CD8-positive, alpha-beta T cell (primary cell): ENCODE measurements at places on chromosomes 12 and 14.

DNA sequence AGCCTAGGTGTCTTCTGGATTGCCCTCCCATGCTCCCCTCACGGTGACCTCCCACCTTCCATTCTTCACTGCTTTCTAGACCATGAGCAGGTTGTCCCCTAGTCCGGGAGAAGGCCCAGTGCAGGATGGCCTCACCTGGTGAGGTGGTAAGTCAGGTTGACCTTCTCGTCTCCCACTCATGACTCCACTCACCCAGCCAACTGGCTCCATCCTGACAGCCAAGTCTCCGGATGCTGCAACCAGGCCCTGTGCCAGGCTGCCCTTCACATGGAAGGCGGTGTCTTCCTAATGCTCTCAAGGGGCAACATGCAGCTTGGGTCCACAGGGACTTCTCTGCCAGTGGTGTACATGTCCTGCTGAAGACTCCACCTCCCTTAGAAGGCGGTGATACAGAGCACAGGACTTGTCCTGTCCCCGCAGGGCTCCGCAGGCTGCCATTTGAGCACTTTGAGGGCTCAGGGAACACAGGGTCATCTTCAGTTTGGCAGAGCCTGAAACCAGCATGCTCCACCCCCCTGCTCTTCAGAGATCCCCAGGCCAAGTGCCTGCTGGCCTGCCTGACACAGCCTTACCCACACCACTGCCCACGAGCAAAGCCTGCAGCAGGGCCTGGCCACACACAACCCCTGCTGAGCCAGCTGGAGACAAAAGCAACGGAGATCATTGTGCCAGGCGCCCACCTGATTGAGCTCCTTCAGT lies 25.4 kb downstream of the BATF start:
- DNase-seq = no peak

DNA sequence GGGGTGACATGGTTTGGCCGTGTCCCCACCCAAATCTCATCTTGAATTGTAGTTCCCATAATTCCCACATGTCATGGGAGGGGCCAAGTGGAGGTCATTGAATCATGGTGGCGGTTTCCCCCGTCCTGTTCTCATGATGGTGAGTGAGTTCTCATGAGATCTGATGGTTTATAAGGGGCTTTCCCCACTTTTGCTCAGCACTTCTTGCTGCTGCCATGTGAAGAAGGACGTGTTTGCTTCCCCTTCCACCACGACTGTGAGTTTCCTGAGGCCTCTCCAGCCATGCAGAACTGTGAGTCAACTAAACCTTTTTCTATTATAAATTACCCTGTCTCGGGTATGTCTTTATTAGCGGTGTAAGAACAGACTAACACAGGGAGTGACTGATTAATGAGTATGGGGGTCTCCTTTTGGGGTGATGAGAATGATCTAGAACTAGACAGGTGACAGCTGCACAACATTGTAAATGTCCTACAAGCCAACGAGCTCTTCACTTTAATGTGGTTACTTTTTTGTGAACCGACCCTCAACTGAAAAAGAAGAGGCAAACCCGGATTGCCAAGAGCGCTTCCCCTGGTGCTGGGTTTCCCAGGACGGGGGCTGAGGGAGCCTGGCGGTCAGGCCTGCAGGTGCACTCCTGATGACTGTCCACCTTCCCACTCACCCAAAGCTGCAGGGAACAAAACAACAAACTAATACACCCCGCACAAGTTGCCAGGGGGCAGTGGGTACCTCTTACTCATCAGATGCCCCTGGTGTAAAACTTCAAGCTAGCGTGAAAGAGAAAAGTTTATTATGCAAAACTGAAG lies 90.1 kb downstream of the NCOR2 start:
- no peak for DNase-seq

DNA sequence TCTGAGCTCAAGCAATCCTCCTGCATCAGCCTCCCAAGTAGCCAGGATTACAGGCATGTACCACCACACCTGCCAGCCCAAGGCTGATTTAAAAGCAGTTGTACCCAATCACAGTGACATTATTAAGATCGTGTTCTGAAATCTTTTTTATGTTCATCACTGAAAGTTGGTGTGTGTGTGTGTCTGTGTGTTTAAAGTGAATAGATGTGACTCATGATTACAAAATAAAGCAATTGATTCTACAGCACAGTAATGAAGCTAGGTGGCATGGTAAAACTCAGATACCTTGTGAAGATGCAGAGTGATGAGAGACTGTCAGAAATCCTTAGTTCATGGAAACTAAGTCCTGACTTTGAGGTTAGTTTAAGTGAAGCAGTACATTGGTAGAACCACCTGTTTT lies 74.2 kb upstream of the ATP2B1 start:
- no peak for DNase-seq

GRCh38 chr12:98262902-98263301 lies 252.5 kb upstream of the TMPO start:
- no peak for DNase-seq

DNA sequence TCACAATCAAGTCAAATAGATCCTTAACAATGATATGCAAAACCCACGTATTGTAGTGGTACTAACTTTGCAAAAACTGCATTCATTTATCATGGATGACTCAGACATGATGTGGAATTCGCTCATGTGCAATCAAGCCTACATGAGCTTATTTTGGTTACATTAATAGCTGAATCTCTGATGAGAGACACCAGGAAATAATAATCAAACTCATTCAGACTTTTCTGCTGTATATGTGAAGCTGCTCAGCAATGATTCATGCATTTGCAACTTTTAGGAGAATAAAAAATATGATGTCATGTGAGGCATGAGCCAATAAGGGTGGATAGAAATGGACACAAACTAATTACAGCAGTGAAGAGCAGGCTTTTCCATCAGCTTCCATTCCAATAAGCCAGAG lies 1075.8 kb upstream of the TMEM132C start:
- DNase-seq = no peak

DNA sequence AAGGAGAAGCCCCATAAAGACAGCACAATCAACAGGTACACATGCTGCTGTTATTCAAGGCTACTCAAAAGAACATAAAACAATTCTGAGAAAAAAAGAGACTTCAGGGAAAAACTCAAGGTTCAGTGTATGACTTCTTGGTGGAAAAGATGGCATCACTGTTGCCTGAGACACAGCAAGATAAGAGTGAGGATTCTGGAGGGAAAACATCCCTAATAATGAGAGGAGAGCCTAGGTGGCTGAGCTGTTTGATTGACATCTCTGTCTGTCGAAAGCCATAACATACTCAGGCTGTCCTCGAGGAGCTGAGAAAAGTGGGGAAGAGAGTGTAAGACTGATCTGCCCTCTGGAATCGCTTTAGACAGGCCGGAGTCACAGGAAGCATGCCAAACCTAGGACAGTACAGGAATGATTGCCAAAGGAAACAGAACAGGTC lies 193.4 kb upstream of the AMIGO2 start:
- DNase-seq = no peak

- no peak for DNase-seq
These were observed 231.0 kb upstream of the HMGA2 start for GRCh38 chr12:65593239-65593701.

DNA sequence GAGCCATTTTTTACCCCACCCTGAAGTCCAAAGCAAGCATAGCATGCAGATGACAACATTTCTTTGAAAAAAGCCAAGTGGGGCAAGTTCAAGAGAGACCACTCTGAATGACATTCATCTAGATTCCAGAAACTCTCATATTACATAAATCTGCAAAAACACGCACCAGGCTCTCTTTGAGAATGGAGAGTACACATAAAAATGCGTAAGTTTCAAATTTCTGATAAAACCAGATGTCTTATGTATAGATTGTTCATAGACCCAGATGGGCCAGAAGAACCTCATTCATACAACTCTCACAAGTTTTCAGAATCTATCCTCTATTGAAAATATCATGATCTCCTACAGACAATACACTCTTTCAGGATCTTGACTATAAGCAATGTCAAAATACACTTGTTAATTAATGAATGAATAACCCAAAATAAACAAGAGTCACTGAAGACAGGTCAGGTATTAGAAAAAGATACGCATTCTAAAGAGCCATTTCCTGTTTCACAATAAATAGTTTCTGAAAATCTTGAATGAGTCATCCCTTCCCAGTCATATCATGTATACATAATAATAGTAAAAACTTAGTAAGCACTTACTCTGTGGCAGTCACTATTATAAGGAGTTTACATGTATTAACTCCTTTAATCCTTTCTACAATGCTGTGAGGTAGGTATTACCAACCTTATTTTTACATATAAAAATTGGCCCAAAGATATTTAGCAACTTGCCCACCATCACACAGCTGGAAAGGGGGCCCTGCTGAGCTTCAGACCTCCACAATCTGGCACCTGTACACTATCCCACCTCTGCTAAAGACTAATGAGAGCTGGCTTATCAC lies 72.0 kb downstream of the PPP2R5E start:
- no peak for DNase-seq

DNA sequence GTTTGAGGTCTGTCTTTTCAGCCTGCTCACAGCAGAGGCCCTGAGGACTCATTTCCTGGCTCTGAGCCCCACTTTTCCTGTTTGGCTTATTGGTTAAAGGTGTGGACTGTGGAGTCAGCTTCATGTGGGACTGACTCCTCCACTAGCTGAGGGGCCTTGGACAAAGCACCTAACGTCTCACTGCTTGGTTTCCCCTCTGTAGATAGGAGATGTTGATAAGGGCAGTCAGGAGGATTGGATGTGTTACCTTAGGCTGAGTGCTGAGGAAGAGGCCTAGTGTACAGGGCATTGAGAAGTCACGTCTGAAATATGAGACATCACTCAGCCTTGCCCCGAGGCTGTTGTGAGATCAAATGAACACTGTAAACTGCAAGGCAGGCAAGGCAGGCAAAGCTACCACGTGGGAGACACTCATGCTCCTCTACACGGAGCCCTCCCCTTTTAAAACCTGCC lies 27.1 kb upstream of the TCL1A start:
- DNase-seq = no peak

GRCh38 chr12:54132976-54133771 lies 55.6 kb downstream of the SMUG1 start:
- DNase-seq = no peak

DNA sequence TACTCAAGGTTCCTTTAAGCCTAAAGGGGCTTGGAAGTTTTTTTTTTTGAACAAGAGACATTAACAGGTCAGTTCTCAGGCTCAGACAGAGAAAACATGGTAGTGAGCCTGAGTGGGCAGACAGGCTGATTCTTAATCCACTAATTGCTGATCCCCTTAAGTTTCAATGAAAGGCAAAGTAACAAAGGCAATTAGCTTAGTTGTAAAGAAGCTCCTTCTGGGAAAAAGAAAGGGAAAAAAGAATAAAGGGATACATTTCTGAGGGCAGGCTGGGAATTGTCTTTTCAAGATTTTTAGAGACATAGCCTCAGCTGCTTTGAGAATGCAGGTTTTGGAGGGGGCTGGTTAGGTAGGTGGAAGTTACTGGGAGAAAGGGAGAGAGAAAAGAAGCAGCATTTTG lies 133.8 kb downstream of the CFAP54 start:
- DNase-seq = no peak

DNA sequence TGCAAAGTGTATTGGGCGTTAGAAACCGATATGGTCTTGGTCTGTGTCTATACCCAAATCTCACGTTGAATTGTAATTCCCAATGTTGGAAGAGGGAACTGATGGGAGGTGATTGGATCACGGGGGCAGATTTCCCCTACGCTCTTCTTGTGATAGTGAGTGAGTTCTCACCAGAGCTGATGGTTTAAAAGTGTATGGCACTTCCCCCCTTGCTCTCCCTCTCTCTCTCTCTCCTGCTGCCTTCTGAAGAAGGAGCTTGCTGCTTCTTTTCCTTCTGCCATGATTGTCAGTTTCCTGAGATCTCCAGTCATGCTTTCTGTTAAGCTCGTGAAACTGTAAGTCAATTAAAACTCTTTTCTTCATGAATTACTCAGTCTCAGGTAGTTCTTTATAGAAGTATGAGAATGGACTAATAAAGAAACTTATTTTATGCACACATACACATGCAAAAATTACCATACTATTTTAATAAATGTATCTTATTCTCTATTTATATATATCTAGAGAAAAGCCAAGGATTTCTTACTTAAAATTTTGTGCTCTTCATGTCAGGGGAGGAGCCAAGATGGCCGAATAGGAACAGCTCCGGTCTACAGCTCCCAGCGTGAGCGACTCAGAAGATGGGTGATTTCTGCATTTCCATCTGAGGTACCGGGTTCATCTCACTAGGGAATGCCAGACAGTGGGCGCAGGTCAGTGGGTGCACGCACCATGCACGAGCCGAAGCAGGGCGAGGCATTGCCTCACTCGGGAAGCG lies 1891.0 kb upstream of the FLRT2 start:
- DNase-seq = no peak

- DNase-seq = no peak
These were observed 30.3 kb upstream of the SMOC1 start for GRCh38 chr14:69848903-69849391.

GRCh38 chr12:52637299-52637698 lies 14.7 kb downstream of the KRT2 start:
- no peak for DNase-seq

- DNase-seq = no peak
These were observed 96.2 kb downstream of the ITPR2 start for GRCh38 chr12:26736563-26737486.

- DNase-seq = no peak
These were observed 216.3 kb downstream of the ERC1 start for GRCh38 chr12:1207276-1207675.

DNA sequence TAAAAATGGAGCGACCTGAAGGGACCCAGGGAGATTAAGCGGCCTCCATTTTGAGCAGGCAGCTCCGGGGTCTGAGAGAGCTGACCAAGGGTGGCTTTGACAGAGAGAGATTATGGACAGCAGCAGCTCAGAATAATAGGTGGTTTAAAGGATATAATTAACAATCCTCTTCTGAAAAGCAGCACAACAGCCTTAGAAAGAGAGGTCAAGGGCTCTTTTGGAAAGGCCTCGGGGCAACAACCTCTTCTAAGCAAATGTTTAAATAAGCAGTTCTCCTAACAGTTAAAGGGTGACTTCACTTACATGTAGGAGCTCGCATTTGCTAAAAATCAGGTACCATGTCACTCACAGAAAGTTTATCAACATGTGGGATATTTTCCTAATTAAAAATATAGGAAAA lies 87.2 kb upstream of the FRMD6 start:
- no peak for DNase-seq

- no peak for DNase-seq
These were observed 11.2 kb downstream of the MAP4K5 start for GRCh38 chr14:50520947-50521815.

DNA sequence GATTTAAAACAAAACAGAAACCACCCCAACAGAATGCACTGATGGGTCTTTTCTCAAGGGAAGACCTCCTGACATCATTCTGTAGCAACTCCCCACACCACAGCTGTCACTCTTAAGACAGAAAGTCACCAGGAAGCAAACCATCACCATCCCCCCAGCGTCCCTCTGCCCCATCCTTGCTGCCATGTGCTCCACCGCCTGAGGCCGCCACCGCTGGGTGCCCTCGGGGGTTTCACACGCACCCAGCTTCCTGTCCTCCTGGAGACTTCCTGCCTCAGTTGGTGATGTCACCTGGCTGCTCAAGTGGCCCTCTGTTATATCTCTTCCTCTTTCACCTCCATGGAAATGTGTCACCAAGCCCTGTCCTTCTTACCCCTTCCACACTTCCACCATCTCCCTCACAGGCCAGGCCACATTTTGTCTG lies 71.4 kb upstream of the GPR68 start:
- peak; percentile 99 for DNase-seq
